ENCODE measurements at places on chromosomes 11 and 22.

GRCh38 chr11:20626279-20626678 lies 26.9 kb downstream of the SLC6A5 start:
- no peak for DNase-seq

GRCh38 chr11:575313-575995 lies 816 bp upstream of the PHRF1 start:
- DNase-seq: no peak

- DNase-seq: no peak
Observed at GRCh38 chr11:114604179-114604813, 8.7 kb upstream of the NXPE4 start.

DNA sequence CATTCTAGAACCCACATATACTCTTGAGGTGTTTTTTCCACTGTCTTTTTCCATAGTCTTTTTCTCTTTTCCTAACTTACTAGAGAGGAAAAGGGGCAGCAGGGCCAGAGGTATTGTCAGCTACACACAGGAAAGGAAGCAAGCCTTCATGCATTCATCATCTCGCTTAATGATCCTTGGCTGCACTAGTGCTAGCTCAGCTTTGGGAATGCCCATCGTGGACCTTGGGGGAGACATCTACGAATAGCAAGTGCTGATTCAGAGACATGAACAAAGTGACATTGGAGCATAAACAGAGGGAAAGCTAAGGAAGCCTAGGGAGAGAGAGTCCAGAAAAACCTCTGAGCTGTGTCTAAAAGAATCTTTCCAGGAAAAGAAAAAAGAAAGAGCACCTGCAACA lies 466.3 kb upstream of the ARHGAP42 start:
- no peak for DNase-seq

Data from thoracic aorta (tissue), 2 donors.